ENCODE measurements at places on chromosomes 2 and 18.

DNA sequence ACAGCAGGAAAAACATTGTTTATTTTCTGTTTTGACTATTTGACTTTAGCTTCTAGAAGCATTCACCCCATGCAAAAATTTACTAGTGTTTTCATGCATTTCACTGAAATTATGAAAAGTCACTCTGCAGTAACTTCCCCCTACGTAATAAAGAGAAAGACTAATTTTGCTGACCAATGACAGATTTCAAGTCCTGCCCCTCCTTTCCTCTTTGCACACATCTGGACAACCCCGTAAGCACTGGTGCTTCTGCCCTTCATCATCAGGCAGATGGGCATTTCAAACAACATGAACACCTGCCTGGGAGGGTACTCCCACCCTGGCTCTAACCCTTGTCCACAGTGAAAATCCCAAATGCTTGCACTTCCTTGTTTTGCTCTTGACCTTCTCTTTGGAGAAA lies 815.0 kb upstream of the ID2 start:
- no peak for DNase-seq

- no peak for DNase-seq
Observed at GRCh38 chr2:178251151-178251955, 57.0 kb downstream of the OSBPL6 start.

DNA sequence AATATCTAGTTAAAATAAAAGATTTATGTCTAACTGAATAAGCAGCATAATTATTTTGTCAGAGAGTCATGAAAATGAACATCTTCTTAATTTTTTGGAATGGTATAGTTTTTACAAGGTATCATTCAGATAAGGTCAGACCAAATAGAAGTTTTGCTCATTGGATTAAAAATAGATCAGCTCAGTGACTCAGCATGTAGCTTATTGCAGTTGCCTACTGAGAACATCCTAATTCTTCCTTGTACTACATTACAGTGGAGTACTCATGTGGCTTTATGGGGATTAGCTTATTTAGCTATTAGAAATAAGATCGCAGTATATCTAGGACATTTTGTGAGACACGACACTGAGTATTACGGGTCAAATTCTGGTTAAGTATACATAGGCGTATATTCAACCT lies 38.2 kb upstream of the PPM1B start:
- DNase-seq, result no peak

DNA sequence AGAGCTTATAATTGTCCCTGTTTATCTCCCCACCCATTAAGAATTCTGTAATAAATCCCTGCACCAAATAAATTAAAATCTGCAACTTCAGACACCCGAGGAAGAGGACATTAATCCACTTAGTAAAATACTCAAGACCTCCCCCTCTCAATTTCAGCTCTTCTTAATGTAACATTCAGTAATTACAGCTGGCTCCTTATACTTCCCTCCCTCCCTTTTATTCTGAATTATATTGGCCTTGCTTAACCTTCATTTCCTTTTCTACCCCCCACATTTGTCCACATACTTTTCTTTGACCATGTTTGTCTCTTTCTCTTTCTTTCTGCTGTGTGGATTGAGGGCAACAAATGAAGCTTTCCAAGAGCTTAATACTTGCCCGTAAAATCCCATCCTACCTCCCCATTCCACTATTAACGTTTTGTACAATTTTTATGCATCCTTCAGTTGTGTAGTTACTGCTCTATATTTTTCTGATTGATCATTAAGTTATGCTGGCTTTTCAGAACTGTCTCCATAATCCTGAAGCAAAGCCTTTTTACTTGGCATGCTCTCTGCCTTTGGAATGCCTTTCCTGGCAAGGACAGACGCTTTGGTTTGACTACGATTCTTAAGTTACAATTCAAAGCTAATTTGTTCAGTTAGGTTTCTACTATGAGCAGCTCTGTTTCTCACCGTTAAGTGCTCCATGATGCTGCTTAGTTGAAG lies 580.1 kb downstream of the ZEB2 start:
- no peak for DNase-seq

DNA sequence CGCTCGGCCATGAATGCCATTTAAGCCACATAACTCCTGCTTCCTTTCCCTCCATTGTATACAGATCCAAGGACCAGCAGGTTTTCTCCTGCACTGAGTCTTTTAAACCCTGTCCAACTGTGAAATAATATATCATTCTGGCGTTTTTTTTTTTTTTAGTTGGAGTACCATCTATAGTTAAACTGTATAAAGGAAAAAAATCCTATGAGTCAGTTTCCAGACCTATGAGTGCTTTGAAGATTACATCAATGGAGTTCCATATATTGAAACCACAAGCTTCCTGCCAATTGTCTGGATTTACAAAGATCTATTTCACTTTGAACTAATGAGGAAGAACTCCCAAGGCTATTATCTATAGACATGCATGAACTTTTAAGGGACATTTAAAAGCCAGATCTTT lies 2.4 kb upstream of the MALT1 start:
- DNase-seq, result no peak

DNA sequence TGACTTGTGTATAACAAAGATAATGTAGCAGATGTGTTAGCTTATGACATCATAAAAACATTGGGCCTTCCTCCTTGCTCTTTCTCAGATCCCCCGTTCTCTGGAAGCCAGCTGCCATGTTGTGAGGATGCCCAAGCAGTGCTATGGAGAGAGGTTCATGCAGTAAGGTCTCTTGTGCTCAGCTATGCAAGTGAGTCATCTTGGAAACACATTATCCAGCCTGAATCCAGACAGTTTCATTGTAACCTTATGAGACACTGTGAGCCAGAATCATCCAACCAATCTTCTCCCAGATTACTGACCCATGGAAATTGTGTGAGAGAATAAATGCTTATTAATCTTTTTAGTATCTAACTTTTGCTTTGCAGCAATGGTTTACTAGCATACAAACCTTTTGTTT lies 60.8 kb downstream of the ST6GAL2 start:
- no peak for DNase-seq

DNA sequence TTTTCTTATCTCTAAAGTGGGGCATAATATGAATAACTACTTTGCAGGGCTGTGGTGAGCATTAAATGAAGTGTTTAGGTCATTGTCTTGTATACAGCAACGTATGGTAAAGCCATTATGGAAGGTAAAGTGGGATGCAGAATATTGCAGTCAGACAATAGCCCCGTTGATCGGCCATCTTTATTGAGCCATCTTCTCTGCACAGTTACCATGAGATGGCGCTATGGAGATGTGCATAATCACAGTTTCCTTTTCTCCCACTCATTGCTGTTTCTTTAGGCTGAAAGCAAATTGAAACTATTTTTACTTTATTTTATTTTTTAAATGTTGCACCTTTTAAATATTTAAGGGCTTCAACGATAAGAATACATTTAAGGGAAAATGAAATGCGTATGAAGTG lies 108.9 kb downstream of the THSD7B start:
- DNase-seq, result no peak

DNA sequence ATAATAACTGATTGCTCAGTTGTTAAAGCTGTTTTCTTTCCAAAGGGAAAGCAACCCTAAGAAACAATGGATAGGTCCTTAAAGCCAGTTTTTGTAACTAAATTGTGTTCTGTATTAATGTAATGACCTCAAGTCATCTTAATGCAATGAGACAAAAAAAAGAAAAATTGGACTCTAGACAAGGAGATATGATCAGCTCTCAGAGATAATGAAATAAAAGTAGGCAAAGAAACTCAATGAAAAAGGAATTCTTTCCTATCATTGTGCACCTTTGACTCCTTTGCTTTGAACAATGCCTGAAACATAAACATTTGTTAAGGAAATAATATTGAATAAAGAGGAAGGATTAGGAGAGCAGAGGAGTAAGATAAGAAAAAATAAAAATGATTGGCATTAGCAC lies 86.1 kb downstream of the RIT2 start:
- no peak for DNase-seq

GRCh38 chr2:48749291-48750127 lies 6.0 kb downstream of the LHCGR start:
- no peak for DNase-seq

DNA sequence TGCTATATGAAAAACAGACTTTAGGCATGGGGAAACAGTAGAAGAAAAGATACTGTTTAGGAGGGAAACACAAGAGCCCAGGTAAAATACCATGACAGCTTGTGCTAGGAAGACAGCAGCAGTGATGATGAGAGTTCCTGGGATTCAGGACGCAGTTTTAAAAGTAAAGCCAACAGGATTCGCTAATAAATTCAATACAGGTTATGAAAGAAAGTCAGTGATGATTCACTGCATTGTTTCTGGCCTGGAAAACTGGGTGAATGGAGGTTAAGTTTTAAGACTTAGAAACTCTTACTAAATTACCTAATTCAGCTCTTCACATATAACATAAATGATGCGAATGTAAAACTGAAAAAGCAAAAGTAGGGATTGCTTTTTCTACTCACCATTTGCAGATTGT lies 27.9 kb upstream of the RNU4ATAC start:
- DNase-seq, result no peak

DNA sequence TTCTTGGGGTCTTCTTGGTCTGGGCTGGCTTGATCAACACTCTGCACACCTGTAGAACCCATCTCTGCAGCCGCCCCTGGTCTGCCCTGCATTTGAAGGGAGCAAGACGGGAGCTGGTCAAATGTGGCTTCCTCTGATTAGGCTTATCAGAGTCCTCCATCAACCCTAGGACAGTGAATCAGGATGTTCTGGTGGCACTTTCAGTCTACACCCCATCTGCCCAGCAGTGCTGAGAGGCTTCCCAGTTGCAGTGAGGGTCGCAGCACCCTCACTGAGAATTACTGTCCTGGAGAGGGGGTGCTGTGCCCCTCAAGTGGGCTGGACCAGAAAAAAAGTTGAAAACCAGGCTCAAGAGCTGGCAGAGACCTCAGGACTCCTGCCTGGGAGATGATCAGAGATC lies 152.9 kb downstream of the DYSF start:
- no peak for DNase-seq

DNA sequence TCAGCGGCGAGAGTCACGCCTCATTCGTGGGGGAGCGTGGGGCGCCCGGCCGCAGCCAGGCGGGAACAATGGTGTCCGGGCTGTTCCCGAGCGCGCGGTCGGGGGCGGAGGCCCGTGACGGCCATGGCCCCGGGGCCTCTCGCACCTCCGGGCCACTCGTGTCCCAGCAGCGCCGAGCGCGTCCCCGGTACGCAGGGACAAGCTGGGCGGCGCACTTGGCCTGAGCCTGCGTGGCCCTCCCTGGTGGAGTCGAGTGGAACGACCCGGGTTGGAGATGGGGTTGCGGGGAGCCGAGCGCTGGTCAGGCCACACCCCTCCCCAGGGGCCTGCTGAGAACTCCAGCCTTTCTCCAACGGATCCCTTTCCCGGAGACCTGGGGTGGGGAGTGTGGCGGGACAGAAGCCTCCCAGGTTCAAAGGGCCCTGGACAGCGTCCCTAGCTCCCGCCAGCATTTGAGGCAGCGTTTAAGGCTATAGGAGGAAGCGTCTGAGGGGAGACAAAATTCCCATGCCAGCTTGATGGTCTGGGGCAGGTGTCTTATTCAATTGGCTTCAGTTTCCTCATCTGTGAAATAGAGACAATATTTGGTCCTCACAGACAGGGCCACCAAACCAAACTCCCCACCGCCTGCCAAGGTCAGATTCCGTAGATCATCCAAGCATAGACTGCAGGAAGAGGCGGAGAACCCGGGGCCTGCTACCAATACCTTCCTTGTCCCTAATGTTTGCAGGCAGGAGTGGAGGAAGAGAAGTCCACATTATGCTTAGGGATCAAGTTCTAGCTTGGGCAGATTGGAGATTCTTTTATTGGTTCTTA lies 553 bp downstream of the CNDP2 start:
- DNase-seq, result peak; percentile 62

All from head of caudate nucleus (tissue), 42 donors.